Activated CD8-positive, alpha-beta memory T cell treated with anti-CD3 and anti-CD28 coated beads for 4 hours (primary cell): ENCODE measurements at places on chromosomes 7 and 10.

GRCh38 chr10:33774857-33775256, 440.4 kb upstream of the NRP1 start:
- DNase-seq, result no peak

DNA sequence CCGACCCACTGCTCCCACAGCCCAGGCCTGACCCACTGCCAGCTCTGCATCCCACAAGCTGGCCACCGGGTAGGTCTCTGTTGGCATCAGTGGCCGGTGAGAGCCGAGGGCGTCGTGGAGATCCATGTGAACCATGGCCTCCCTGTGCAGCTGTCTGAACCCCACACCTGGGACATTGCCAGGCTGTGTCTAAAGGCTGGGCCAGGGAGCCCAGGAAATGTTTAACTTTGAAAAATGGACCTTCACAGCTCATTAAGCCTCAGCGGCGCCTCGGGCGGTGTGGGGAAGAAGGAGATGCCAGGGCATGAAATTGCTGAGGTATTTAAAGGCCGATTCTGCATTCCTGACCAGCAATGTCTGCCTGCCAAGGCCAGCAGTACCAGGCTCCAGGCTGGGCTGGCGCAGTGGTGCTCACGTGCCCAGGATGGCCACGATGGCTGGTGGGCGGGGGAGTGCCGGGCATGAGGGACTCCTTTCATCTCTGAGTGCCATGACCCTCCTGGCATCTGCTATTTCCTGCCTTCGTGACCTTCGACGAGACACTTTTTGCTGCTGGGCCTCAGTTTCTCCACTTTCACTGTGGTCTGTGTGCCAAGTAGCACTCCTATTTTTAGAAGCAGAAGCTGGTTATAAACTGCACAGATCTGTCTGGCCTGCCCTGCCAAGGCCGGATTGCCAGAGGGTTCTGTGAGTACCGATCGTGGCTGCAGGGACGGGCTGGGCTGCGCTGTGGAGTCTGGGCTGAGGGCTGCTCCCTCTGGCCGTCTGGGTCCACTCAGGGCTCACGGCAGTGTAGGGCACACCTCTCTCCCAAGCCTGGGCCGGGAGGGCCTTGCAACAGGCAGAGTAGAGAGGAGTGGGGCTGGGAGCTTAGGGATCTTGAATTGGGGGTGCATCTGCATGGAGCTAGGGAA, 21.8 kb downstream of the ELFN1 start:
- DNase-seq, result no peak

- no peak for DNase-seq
These were observed 54.4 kb downstream of the ADCYAP1R1 start for GRCh38 chr7:31106303-31107105.

- no peak for DNase-seq
These were observed 559 bp downstream of the VTI1A start for GRCh38 chr10:112447620-112447928.

DNA sequence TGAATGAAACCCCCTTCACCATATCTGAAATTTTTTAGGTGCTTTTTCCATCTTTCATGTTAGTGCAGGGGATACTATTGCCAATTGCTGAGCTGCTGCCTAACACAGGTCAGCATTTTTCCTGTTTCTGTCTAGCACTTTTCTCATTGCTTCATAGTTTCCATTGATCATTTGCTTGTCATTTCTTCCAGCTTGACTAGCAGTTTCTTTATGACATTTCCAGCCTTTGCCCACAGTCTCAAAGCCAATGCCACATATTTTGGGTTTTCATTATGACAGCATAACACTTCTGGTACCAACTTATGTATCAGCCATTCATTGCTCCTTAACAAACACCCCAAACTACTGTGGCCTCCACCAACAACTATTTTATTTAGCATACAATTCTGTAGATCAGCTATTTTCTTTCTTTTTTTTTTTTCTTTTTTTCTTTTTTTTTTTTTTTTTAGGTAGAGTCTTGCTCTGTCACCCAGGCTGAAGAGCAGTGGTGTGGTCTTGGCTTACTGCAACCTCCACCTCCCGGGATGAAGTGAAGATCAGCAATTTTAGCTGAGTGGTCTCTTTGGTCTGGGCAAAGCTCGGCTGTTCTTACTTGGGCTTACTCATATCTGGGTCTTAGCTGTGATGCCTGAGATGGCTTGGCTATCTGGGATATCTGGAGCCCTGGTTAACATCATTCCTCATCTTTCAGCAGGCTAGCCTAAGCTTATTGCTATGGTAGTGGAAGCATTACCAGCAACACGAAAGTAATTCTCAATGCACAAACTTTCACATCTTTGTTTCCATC, 102.3 kb downstream of the EPC1 start:
- DNase-seq, result no peak

GRCh38 chr10:133455611-133456031, 1.9 kb downstream of the SCART1 start:
- DNase-seq, result no peak

DNA sequence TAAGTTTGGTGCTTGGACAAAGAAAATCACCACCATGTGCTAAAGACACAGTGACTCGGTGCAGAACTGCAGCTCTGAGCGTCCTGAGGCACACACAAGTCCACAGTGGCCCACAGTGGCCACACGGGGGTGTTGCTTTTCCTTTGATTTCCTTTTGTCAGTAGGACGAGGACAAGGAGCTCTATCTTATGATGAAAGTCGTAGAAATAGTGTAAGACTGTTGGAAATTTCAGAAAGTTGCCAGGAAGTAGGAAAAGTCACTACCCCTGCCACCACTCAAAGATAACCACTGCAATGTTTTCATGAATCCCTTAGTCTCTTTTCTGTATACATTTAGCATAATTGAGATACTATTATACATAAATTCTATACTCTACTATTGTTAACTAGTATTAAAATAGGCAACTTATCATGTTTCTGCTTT, 146.0 kb downstream of the TNS3 start:
- DNase-seq, result no peak

- DNase-seq, result no peak
These were observed 18.7 kb downstream of the ZNF786 start for GRCh38 chr7:149071641-149072437.

GRCh38 chr10:18689498-18689897, 30.3 kb downstream of the ARL5B start:
- no peak for DNase-seq

GRCh38 chr10:60870803-60871202, 73.2 kb downstream of the RHOBTB1 start:
- no peak for DNase-seq

DNA sequence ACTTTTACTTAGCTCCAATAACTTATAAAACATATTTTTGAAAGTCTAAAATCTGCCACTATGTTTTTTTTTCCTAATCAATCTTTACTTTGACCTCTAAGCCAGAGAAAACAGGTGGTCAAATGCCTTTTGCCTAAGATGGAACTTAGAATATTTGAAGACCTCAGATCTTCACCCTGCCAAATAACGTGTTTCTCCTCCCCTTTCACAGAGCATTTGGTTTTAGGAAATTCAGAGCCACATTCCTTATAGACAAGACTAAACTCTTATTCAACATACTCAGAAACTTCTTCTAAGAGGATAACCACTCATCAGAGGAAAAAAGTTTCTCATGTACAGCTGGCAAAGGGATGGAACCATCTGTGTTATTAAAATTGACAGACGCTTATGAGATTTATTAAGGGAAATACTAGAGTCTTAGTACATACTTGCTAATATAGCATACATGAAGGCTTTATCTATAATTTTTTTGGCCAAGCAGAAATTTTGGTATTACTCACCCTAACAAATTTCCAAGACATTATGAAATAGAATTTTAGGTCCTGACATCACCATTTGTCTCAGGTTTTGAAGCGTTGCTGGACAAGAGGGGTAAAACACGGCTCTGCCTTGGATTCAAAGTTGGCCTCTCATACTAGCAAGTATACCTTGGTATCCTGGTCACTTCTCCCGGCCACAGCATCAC, 2.6 kb upstream of the EGFR start:
- DNase-seq, result no peak

DNA sequence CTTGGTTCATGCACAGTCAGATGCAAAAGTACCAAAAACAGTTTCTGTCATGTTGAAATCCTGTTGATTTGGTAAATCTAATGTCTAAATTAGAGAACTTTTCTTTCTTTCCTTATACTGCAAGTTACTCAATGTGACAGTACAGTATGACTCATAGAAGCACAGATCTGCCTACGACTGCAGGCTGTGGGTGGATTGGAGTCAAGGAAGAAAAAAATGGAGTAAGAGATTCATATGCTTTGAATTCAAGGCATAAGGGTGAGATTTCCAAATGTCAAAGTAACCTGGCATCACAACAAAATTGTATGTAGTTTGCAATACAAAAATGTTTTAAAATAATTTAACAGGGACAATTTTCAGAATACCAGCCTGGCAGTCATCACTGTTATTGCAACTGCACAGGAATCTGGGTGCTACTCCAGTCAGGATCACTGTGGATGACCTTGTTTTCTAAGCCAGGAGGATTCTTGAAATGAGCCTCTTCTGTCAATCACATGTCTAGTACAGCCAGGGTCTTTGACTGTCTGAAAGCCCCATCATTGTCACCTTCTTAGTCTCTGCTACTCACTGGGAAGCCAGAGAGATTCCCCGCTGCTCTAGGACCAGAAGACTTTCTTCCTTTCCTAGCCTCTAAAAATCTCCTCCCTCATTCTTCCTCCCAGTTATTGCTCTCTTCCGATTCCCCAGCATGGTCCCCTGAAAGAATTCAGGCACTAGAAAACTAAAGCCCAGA, 83.6 kb downstream of the CD36 start:
- DNase-seq, result no peak

- DNase-seq, result no peak
These were observed 56.0 kb upstream of the TFEC start for GRCh38 chr7:116086547-116087045.

DNA sequence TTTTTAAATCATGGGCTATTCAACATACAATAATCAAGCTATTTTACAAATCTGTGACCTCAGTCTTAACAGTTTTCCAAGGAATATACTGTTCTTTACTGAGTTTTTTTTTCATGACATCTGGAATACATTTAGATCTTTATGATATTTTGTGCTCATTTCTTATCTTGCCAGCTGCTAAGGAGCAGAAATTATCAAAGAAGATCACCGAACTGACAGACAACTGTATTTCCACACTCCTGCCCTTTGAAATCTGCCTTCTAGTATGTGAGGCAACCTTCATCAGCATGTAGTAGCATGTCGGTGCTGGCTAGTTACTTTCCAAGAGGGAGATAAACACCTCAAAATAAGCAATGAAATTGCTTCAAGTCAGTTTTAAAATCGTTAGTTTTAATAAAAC, 66.4 kb downstream of the NHLRC2 start:
- no peak for DNase-seq

GRCh38 chr7:26208040-26208439, 6.5 kb downstream of the CBX3 start:
- DNase-seq, result no peak

DNA sequence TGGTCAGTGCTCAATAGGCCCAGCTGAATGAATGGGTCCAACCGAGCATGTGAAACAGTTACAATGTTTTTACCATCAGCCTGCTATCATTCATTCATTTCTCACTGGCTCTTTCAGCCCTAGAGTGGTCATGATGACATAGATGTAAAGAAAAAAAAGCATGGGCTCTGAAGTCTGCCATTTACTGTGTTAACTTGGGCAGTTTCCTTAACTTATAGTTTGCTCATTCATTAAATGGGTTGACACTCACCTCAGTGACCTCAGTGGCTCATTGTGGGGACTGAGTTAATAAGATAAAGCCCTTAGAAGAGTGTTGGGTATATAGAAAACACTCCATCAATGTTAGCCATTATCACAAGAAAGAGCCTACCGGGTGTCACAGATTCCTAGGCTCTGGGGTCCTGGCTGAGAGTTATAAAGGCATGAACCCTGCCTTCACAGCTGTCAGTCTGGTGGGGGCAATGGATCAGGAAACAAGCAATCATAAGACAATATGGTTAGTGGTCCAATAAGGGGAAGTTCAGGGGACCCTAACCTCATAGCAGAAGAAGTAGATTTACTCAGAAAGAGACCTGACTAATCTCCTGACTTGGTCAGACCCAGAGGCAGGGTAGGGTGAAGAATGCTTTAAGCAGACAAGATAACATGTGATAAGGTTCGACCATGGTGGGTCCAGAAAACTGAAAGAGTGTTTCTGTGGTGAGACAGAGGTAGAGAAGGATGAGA, 29.7 kb upstream of the GPAM start:
- DNase-seq, result no peak

DNA sequence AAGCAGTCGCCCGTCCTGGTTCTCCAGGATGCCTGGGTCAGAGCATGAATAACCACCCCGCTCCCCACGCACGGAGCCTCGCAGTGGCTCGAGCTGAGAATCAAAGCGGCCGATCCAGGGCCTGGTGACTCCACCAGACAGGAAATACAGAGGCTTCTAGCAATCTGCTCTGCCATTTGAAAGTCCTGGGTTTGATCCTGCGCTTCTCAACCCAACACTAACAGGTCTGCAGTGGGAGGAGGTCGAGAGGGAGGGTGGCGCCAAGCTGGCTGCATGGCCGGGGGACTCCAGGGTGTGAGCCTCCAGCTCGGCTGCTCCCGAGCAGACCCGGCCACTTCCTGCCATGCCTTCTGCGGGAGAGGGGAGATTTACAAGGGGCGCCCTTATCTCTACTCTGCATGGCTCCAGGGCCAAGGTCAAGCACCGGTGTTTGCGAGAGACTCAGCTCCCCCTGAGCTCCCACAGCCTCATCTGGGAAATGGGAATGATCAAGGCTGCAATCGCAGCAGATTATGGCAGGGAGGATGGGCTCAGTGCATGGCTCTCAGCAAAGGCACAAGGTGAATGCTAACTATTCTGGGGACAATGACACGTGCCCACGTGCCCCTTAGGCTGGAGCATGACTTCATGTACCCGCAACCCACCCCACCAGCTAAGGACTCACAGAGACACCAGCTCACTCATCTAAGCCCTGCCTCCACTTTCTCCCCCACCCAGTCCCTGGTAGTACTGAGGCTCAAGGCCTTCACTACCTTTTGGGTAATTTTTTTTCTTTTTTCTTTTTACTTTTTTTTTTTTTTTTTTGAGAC, 73.9 kb upstream of the TNRC18 start:
- no peak for DNase-seq

- DNase-seq, result no peak
These were observed 396 bp downstream of the GRM8 start for GRCh38 chr7:127252377-127252713.

GRCh38 chr7:110534241-110534931, 556.5 kb upstream of the LRRN3 start:
- no peak for DNase-seq

- DNase-seq, result no peak
These were observed 27.3 kb upstream of the CALD1 start for GRCh38 chr7:134752006-134752760.

- DNase-seq, result no peak
These were observed 4.7 kb upstream of the UNCX start for GRCh38 chr7:1227814-1228544.

DNA sequence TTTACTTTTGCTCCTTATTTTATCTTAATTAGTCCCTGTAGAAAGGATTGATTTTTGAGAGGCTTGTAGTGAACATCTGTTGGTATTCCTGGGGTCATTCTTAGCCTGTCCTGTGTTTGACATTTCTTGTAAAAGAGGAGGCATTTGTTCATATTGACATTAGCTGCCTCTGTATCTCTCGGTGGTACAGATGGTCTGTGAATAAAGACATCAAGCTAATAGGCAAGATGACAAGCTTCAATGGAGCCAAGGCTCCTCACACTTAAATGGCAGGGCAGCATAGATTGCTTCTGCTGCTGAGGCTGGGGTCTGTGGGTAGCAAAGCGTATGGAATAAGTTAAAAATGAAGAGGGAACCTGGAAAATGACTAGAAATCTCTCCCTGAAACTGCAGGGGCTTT, 687.6 kb downstream of the LRMDA start:
- no peak for DNase-seq
